Endothelial cell of umbilical vein (primary cell): ENCODE measurements at places on chromosomes 4 and X. TPM values are rescaled to one million over a fixed set of nuclear protein-coding genes. Genes with fewer than 3 reads are reported as not detected.

CFP gene
- 1.00 and 1.9 TPM in 2 replicates for total RNA-seq

AKAP4 gene
- not detected in 2 replicates for total RNA-seq

EREG gene
- not detected in 2 replicates for total RNA-seq

TCP11X2 gene
- not detected in 2 replicates for total RNA-seq

ZFP92 gene
- total RNA-seq = 1.2 TPM in 2 replicates

- no peak for DNase-seq
Measured at GRCh38 chrX:7159149-7159861, 11.4 kb upstream of the PUDP start.

DNA sequence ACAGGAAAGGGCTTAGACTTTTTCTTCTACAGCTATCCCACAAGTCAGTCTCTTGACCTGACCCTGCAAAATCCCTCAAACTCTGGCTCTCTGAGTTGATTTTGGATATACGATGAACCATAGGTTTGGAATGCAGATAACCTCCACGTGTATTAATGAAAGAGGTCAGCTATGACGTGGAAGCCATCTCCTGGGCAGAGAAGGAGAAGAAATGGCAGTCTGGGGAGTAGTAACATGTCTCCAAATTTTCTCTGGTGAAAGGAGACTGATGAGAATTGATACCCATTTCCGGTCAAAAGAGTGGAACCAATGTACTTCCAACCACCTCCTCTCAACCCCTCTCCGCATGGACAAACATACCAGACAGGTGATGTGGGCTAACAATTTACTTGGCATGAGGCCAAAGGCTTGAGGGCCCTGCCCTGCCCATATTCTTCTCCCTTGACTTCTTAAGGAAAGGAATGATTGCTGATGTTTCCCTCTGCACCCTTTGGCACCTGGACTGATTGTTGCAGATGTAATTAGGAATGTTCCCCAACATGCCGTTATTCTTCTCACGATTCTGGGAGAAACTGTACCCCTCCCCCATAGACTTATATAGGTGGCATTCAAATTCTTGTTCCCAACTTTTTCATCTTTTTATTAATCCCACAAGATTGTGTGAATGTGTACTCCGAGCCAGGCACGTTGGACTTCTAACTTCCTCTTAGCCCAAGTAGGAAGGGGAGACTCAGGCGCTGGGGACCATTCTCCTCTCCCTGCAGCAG lies 580 bp upstream of the PLS3 start:
- peak; percentile 70 for DNase-seq

DNA sequence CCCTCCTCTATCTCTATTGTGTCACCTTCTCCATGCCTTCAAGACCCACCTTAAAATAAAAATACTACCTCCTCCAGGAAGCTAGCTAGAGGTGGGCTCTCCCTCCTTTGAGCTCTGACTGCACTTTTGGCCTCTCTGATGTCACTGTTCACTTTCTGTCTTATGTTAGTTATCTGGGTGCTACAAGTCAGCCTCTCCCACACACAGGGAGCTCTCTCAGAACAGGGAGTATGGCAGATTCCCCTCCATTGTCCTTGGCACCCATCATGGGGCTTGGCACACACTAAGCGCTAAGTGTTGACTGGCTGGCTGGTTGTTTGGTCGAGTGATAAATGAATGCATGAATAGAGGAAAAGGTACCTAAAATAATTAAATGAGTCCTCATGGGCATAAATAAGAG lies 21.2 kb upstream of the KDM5C start:
- DNase-seq = no peak

- DNase-seq = no peak
Measured at GRCh38 chr4:186105647-186106321, 1.3 kb downstream of the FAM149A start.

GRCh38 chr4:31045724-31046318 lies 325.7 kb downstream of the PCDH7 start:
- DNase-seq = peak; percentile 74

GRCh38 chrX:18797141-18797540 lies 89.7 kb downstream of the PPEF1 start:
- DNase-seq = no peak

- DNase-seq = no peak
Measured at GRCh38 chrX:276581-277201, 4.5 kb upstream of the PLCXD1 start.

DNA sequence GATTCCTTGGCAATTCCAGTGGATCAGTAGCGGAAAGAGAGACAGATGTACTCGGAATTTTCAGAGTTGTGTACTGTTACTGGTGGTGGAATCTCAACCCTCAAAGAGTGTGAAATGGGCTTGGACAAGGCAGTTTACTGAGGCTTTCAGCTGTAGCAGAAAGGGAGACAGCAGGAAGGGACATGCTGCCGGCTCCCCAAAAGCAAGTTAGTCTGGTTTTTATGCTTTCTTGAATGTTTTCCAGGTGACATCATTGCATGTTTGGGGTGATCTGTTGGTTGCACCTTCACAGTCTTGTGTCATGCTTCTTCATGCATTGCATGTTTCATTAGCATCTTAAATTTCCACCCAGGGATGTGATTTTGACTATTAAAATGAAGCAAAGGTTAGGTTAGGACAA lies 1282.2 kb downstream of the ADGRL3 start:
- no peak for DNase-seq

DNA sequence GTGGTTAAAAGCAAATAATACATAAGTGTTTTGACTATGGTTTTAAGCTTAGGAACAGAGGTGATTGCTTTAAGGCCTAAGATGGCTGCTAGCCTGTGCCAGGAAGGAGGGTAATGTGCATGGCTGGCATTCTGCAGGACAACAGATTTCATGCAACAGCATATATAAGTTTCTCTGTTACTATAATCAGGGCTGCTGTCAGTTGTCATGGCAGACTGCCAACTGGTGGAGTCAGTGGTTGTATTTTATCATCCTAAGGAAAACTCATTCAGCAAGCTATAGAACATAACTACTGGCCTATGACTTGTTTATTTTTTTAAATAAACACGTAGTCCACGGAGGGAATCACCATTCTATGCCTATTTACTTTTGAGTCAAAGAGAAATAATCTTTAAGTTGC lies 77.7 kb upstream of the DCAF8L1 start:
- DNase-seq = peak; percentile 18

DNA sequence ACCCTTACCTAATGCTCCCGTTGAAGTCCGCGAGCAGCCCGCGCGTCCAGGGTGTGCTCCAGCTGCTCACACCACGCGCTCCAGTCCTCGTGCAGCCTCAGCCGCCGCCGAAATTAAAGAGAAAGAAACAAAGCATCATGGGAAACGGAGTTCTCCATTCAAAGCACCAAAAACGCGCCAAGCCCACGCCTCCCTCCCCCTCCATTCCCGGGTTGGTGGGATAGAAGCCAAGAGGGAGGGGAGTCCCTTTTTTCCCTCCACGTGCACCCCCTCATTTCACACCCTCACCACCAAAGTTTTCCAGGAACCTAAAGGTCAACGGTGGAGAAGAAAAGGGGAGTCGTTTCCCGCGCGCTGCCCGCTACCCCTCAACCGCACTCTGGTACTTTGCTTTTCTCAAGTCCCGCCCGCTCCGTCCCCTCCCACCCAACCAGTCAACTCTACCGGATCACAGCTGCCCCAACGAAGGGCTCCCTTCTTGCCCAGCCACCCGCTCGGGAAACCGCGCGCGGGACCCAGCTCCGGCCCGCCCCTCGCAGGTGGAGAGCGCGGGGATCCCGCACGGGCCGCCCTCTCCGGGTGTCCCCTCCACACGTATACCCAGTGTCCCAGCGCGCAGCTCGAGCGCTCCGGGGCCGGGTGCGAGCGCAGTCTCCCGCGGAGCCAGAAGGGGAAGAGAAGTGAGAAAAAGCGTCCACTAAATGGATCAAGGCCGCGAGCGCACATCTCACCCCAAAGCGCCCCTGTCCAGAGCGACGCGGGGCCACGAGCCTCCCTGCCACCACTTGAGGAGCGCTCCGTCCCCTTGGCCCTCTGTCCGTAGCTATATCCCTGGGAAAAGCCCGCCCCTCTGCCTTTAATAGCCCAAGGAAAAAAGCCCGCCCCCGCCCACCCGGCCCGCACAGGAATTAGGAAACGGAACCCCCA lies 65.1 kb upstream of the CCDC160 start:
- DNase-seq = peak; percentile 4

GRCh38 chrX:14362721-14363120 lies 166.6 kb upstream of the GLRA2 start:
- DNase-seq = no peak

DNA sequence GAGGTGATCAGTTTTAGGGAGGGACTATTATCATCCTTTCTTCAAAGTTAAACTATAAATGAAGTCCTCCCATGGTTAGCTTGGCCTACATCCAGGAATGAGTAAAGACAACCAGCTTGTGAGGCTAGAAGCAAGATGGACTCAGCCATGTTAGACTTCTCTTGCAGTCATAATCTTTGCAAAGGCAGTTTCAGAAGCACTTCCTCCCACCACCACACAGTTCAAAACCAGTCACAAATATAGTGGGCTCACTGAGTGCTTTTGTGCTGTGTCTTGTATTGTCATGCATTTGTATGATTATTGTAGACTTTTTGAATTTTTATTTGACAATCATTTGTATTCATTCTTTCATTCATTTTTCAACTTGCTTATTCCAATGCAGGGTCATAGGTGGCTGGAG lies 204.5 kb downstream of the ZNF674 start:
- DNase-seq = peak; percentile 1
